H9 (cell line): ENCODE measurements at places on chromosomes 6 and 20. TPM values are rescaled to one million over a fixed set of nuclear protein-coding genes. Genes with fewer than 3 reads are reported as not detected.

ZC2HC1B gene
- total RNA-seq = not detected in 2 replicates

- DNase-seq = no peak
Measured at GRCh38 chr6:125188037-125188436, 34.5 kb downstream of the TPD52L1 start.

RNF8 gene
- total RNA-seq = 34.5 and 34.7 TPM in 2 replicates

GRCh38 chr6:68880050-68880813 is 245.2 kb downstream of the ADGRB3 start:
- DNase-seq = no peak

- peak; percentile 69 for DNase-seq
Measured at GRCh38 chr20:48826069-48826468, 1.7 kb downstream of the PREX1 start.

TNFRSF6B gene
- total RNA-seq = 0.86 TPM in 1 of 2 replicates, not detected in the other

FILIP1 gene
- total RNA-seq = 8.6 and 10.5 TPM in 2 replicates

TNF gene
- total RNA-seq = not detected in 2 replicates

TREML1 gene
- total RNA-seq = not detected in 2 replicates

KIFC1 gene
- 73.1 and 73.8 TPM in 2 replicates for total RNA-seq
